Kidney epithelial cell (primary cell): ENCODE measurements at places on chromosomes 3 and 15.

- no peak for DNase-seq
Observed at GRCh38 chr3:57983734-57984518, 24.3 kb upstream of the FLNB start.

- no peak for DNase-seq
Observed at GRCh38 chr15:35115155-35115725, 30.1 kb upstream of the NANOGP8 start.

DNA sequence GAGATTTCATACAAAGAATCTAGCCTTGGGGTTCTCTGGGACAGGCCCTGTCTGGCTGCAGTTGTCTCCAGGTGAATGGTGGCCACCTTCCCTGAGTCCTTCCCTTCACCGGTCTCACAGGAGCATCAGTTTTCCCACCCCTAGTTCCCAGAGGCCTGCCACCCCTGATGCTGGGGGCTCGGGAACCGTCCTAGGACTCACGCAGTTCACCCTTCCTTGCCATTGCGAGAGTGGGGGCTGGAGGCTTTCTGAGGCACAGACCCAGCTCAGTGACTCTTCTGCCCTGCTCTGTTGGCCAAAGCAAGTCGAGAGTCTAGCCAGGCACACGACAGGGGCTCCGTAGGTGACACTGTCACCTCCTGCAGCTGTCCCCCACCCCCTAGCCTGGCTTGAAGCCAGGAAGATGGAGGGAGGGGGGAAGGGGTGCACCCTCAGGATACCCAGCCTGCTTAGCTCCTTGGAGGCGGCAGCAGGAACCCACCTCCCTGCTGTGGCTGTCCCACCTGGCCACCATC is 130.3 kb downstream of the NUP210 start:
- DNase-seq = no peak

DNA sequence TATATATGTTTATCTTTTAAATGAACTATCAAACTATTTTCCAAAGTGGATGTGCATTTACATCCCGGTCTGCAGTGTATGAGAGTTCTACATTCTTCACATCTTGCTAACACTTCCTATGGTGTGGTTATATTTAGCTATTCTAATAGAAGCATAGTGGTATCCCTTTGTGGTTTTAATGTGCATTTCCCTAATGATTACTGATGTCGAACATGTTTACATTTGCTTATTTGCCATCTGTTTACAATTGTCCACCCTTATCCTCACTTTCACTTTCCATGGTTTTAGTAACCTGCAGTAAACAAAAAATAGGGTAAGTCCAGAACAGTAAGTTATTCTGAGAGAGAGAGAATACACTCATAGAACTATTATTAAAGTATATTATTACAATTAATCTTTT is 360.5 kb upstream of the NAALADL2 start:
- DNase-seq = no peak

- DNase-seq = no peak
Observed at GRCh38 chr3:99941211-99941610, 123.5 kb downstream of the CMSS1 start.

DNA sequence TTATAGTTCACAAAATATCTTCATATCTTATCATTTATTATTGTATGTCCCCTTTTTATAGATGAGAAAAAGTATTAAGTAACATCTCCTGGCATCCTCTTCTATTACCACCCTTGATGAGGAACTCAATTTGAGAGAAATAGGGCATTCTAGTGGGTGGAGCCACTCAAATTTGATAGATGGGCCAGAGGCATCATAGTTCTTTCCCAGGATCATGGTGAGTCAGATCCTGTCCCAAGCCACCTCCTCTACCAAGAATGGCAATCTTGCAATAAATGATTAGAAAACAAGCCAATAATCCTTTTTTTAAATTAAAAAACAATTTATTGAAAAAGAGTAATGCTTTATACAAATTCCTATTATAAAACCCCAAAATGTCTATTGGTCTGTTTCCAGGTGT is 16.8 kb downstream of the CLDN1 start:
- DNase-seq = no peak

GRCh38 chr15:33699691-33700447 is 268.4 kb upstream of the CHRM5 start:
- DNase-seq = no peak

GRCh38 chr15:62625429-62626033 is 417.0 kb upstream of the TPM1 start:
- DNase-seq = no peak

DNA sequence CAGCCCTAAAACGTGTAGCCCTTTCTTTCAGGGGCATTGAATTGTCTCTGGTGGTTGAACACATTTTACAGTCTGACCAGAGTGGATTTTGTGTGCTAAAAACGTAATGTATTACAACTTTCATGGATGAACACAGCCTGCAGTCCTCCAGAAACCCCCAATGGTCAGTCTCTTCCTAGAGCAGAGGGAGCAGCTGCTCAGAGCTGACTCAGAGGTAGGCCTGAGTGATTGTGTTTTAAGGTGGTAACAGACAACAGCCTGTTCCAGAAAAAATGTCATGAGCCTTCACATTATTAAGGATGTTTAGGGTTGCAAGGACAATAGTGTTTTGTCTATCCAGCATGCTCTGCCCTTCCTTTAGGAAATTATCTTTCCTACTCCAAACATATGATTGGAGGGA is 34.5 kb upstream of the CTNNB1 start:
- DNase-seq = no peak

GRCh38 chr15:68782589-68783161 is 38.0 kb downstream of the ANP32A start:
- no peak for DNase-seq

DNA sequence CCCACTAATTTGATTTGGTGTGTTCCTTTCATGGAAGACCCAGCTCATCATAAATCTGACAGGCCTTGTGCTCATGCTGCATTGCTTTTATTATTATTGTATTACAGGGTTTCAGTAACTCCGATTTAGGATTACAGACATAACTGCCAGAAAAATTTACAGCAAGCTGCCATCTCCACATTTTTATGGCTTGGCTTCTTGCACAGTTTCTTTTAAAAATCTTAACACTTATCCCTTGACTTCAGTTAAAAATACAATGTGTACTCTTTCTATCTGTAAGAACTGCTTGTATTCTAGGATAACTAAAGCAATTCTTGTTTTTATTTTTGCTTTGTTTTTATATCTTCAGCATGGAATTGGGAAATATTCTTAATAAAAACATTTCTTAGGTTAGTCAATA is 612.2 kb downstream of the DIPK2A start:
- DNase-seq = no peak

DNA sequence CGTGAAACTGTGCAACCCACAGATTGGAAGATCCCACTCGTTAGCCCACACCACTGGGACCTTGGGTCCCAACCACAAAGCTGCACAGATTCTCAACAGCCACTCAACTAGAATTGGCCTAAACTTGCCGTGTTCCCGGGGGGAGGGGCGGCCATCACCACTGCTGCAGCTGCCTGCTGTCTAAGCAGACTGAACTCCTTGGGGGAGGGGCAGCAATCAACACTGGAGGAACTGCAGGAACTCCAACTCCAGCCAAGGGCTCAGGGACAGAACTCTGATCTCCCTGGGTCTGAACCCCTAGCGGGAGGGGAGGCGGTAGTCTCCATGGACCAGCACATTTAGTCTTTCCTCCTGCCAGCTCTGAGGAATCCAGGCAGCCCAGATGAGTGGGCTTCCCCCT is 205.9 kb downstream of the RSL24D1 start:
- no peak for DNase-seq

DNA sequence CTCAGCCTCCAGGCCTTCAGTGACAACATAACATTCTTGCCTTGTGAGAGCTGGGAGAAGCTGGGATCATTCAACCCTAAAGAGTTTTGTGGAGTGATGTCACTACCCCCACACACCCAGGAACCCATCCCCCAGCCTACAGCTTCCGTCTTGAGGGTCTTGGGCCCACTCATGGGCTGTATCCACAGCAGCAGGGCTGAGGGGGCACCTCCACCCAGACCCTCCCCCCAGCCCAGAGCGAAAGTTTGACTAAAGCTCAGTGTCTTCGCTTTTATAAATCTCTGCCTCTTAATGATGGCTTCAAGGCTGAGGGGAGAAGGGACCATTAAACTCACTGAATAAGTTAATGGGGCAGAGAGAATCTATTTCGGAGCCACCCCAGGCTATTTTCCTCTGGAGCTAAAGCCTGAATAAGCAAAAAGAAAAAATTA is 23.8 kb downstream of the NTRK3 start:
- DNase-seq = no peak

GRCh38 chr15:90009301-90010022 is 8.3 kb downstream of the ZNF710 start:
- DNase-seq = no peak

GRCh38 chr3:177615015-177615414 is 417.7 kb upstream of the TBL1XR1 start:
- peak; percentile 82 for DNase-seq

- DNase-seq = no peak
Observed at GRCh38 chr3:52083556-52084087, 27.3 kb upstream of the DUSP7 start.

GRCh38 chr15:100612539-100612938 is 10.2 kb downstream of the ASB7 start:
- DNase-seq = no peak

DNA sequence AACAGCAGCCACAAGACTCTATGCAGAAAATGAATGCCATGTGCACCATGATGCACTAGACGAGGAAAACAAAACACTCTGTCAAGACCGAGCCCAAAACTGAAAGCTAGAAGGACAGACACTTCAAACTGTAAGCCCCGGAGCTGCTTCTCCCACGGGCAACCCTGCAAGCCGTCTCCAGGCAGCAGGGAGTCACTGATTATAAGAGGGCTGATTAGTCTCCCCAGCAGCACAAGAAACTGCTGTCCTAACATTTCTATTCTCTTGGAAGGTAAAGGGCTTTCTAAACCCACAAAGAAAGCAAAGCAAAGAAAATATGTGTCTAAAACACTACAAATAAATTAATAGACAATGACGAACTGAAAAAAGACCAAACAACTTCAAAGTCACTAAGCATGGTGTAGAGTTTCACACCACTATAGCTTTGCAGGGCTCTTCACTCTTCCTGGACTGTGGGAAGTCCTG is 15.5 kb downstream of the TBC1D2B start:
- DNase-seq = no peak

DNA sequence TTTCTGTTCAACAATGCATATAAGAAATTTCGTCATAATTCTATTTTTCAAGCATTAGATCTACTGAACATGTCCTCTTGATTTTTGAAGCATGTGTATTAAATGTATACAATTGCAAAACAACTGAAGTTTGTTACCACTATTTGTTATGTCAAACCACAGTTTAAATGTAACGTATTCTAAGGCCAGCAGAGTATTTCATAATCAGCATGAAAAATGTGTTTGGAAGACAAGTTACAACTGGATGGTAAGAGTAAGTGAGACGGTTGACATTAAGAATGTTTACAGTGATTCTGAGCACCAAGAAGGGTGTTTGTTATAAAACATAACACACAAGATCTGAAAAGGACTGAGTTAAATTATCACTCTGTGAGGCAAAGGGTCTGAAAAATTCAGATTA is 738.4 kb downstream of the PLOD2 start:
- DNase-seq = no peak

- no peak for DNase-seq
Observed at GRCh38 chr3:125154800-125155269, 57.7 kb downstream of the SLC12A8 start.

- no peak for DNase-seq
Observed at GRCh38 chr3:18891641-18892040, 256.7 kb upstream of the KCNH8 start.

DNA sequence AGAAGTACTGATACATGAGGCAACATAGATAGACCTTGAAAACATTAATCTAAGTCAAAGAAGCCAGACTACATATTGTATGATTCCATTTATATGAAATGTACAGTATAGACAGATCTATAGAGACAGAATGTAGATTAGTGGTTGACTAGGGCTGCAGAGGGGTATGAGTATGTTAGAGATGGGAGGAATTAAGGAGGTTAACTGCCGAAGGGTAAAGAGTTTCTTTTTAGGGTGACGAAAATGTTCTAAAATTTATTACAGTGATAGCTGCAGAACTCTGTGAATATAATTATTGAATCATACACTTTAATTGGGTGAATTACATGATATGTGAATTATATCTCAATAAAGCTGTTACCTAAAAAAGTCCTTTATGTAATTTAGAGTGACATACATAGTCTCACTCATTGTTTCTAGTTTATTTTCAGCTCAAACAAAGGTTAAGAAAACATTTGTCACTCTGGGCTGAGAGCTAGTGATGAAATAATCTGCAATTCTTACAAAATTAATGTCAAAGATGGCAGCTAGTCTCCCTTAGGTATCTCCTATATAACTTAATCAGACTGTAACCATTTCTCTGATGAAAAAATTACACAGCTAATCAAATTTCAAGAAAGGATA is 61.4 kb downstream of the DENND4A start:
- no peak for DNase-seq

GRCh38 chr3:177823701-177824189 is 626.5 kb upstream of the TBL1XR1 start:
- DNase-seq = no peak

- no peak for DNase-seq
Observed at GRCh38 chr15:56883088-56883487, 35.4 kb upstream of the TCF12 start.

GRCh38 chr15:82292271-82292670 is 29.7 kb downstream of the SAXO2 start:
- DNase-seq = no peak

GRCh38 chr3:68479779-68480178 is 452.6 kb downstream of the TAFA4 start:
- no peak for DNase-seq

DNA sequence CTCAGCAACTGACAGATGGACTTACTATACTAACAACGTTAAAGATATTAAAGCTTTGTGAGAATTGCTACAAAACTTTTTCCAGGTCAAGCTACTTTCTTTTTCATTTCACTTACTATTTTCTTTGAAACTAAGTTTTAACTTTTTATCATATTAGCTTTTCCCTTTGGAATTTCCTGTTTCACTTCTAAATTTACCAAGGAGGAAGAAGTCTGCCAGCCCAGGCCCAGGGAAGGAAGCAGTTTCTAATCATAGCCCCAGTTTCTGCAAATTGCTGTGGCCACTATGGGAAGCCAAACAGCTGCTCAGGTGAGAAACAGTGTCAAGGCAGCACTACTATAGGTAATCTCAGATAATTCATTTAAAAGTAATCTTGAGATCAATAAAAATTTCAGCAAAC is 18.4 kb downstream of the CYFIP1 start:
- no peak for DNase-seq

DNA sequence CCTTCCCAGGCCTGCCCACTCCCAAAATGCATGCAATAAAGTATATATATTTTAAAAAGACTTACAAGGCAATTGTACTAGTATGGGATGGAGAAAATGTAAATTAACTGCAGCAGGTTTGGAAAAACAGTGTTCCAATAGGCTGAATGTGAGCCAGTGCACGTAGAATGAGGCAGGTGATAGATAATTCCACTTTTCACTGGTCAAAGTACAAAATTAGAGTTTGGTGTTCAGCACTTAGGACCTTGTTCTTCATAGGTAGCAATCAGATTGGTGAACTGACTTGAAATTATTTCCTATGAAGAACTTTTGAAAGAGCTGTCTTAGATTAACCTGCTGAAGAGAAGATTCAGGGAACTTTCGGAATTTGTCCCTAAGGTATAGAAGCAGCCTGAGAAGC is 1.9 kb downstream of the WDR48 start:
- DNase-seq = no peak
